ENCODE measurements at places on chromosomes 1 and 21.
A peak's percentile ranks its signal among the peaks of the same experiment; 100 is the strongest.

DNA sequence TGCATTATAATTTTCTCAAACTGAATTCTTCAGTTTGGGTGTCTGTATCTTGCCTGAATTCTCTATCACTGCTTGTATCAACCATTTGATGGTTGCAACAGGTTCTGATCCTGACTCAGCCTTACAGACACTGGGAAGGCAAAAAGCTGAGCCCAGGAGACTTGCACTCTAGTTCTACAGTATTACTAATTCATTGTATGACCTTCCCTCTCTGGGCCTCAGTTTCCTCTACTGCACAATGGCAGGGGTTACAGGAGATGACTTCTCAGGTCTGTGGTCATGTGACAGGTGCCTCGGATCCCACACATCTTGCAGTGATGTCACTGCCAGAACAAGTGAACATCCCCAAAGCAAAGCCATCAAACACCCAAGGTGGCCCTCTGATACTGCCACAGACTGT is 38.7 kb downstream of the RRAGC start:
- no peak for DNase-seq

DNA sequence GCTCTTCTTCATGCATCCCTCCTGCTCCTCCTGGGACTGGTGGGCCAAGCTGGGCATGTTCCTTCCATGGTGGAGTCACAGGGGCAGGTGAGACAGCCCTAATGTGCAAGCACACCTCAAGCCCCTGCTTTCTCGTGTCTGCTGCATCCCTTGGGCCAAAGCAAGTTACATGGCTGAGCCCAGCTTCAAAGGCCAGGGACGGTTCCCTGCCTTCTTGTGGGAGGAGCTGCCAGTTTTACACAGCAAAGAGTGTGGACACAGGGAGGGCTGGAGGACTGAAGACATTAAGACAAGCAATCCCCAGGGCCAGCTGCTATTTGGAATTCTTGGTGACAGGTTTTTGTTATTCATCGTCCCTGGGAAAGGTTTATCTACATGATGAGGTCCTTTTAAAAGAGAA is 175.2 kb upstream of the CACNA1E start:
- DNase-seq, result no peak

- DNase-seq, result no peak
Observed at GRCh38 chr1:46506470-46507219, 17.0 kb downstream of the DMBX1 start.

DNA sequence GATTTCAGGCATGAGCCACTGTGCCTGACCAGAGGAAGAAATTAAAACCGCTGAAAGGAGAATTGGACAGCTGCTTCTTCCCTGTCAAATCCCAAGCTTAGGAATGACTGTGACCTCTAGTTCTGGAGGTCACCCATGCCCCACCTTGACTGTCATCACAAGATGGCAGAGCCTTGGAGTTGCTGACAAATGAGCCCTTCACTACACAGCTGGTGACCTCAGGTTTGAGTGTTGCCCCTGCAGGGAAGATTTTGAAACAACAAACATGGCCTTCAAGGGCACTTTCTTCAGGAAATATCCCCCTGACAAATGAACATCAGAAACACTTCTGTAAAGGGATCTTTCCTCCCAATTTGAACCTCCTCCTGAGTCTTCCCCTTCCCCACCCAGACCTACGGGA is 6.9 kb upstream of the SLC45A3 start:
- no peak for DNase-seq

DNA sequence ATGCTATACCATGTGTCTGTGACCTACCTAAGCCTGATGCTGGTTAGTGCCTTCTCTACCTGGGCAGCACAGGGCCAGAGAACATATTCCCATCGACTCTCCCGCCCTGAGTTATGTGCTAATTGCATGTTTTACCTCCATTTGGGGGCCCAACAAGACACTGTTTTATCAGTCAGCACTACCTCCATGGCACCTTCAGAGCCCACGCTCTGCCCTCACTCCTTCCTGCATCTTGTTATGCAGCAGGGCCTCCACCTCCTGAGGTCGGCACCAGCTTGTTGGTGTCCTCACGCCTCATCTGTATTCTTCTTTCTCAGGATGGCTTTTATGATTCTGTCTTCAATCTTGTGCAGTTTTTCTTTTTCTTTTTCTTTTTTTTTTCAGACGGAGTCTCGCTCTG is 11.9 kb downstream of the WNT9A start:
- no peak for DNase-seq

GRCh38 chr1:41493626-41494350 is 9.3 kb upstream of the EDN2 start:
- no peak for DNase-seq

DNA sequence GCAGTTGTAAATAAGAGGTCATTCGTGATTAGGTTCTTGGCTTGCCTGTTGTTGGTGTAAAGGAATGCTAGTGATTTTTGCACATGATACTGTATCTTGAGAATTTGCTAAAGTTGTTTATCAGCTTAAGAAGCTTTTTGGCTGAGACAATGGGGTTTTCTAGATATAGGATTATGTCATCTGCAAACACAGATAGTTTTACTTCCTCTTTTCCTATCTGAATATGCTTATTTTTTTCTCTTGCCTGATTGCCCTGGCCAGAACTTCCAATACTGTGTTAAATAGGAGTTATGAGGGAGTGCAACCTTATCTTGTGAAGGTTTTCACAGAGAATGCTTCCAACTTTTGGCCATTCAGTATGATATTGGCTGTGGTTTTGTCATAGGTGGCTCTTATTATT is 576.1 kb upstream of the RGS18 start:
- DNase-seq, result no peak

DNA sequence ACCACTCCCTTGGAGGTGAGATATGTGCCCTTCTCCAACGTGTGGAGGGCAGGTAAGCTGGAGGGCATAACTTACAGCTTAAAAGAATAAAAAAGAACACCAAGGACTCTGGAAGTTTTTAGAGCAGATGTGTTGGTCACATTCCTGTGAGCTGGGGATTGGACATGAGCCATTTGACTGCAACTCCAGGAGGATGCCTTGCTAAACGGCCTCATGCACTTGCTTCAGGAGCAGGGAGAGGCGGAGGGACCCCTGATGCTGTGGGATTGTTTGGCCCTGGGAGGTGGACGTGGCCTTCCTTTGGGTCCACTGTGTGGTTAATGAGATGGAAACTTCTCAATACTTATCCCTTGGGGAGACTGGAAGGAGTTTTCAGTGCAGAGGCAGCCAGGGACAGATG is 185.6 kb downstream of the RHOU start:
- DNase-seq, result no peak

GRCh38 chr1:116881879-116882520 is 27.7 kb upstream of the PTGFRN start:
- peak; percentile 54 for DNase-seq

GRCh38 chr21:33572350-33572749 is 16.1 kb downstream of the DONSON start:
- DNase-seq, result no peak

- DNase-seq, result no peak
Observed at GRCh38 chr21:45838634-45839033, 142.9 kb upstream of the COL6A1 start.

DNA sequence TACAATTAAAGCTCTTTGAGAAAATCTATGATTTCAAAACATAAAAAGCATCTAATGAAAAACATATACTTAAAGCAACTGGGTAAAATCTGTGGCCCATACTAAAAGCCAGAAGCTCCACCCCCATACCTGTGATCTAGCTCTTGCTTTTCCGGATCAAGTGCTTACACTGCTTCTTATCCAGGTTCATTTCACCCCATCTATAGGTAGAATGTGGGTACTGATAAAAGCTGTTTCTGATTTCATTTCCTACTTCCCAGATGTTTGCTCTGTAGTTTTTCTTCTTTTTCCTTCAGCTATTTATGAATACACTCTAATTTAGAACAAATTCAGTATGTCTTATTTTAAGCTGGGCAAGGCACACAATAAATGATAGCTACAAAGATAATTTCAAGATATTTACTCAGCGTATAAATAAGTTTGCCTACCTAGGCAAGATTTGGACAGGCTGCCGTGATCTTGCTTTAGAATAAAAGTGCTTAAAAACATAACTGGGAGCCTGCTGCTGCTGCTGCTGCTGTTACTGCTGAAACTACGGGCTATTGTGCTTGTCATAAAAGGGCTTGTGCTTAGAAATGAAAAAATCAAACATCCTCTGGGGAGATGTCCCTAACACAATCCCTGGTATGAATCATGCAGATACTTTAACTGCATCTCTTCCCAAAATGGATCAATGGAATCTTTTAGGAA is 2.1 kb downstream of the SIPA1L2 start:
- peak; percentile 30 for DNase-seq

GRCh38 chr1:170556917-170557316 is 25.0 kb downstream of the GORAB start:
- peak; percentile 62 for DNase-seq

- peak; percentile 52 for DNase-seq
Observed at GRCh38 chr1:156383023-156383422, 14.0 kb downstream of the RHBG start.
